NCI-H510A (cell line): ENCODE measurements at places on chromosomes 11 and 22.

- no peak for DNase-seq
Observed at GRCh38 chr11:62553080-62553838, 6.7 kb upstream of the AHNAK start.

DNA sequence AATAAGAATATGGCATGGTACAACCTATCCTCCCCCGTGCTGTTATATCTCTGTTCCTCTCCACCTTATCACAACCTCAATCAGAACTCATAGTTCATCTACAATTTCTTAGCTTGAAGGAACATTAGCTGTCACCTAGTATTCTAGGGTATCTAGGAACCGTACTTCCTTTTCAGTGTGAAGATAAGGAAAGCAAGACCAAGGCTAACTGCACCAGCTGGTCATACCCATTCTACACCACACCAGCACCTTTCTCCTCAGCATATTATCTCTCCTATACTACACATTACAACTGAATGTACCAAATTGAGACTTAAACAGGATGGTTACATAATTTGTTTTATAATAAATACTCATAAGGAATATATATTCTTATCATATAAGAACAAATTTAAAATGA lies 73.1 kb downstream of the ARHGAP32 start:
- no peak for DNase-seq

DNA sequence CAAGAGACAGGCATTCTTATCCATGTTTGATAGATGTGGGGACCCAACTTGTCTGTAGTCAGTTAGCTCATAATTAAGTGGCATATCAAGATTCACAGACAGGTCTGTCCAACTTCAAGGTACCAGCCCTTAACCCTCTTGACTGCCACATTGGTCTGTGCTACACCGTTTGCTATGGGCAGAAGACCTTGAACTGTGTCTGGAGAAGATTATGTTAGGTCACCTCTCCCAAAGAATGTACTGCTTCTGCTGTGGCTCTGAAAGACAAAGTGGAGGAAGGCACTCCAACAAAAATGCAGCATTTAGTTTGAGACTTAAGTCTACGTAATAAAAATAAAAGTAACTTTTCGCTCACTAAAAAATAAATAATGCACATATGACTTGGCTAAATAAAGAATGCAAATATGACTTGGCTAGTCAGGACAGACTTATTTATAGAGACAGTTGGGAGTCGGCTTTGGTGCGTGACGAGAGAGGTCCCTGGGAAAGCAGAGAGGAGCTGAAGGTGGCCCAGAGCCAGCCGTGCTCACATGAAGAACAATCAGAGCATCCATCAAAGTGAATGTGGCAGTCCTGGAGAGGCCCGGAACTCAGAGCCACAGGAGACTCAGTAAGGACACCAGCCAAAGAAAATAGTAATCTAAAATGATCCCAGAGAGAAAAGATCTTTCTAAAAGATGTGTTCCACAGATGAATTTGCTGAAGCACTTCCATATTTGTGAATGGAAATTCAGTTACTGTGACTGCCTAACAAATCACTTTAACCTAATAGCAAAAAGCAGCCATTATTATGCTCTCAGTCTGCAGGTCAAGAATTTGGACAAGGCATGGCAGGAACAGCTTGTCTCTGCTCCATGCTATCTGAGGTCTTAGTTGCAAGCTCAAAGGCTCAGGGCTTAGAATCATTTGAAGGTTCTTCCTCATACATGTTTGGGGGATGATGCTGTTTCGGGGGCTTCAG lies 35.0 kb downstream of the CWC15 start:
- no peak for DNase-seq

- peak; percentile 9 for DNase-seq
Observed at GRCh38 chr11:71447791-71448256, 369 bp downstream of the DHCR7 start.

- no peak for DNase-seq
Observed at GRCh38 chr11:15473954-15474837, 359.5 kb downstream of the INSC start.

DNA sequence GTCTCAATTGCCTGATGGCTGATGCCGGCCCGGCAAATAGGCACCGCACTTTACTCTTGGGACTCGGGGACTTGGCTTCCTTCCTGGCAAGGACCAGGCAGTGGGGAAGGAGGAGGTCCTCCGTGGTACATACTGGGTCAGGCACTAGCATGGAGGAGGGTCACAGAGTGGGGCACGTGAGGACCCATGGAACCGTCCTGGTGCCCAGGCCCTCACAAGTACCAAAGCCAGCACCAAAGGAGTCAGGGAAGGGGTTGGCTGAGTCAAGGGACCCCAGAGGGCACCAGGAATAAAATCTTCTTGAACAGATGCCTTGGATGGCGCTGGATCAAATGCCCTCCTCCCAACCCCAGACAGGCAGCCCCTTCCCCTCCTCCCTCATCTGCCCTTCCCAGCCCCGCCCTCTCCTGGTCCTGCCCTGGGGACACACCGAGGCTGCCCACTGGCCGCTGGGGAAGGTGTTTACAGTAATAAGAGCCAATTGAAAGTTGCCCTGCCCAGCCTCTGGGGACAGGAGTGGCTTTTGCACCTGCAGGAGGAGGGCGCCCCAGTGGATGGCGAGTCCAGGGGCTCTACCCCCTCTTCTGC lies 5.6 kb upstream of the CARNS1 start:
- peak; percentile 95 for DNase-seq

GRCh38 chr22:32531931-32532819 lies 57.6 kb downstream of the FBXO7 start:
- no peak for DNase-seq

GRCh38 chr11:12128301-12128751 lies 17.9 kb downstream of the MICAL2 start:
- no peak for DNase-seq

GRCh38 chr11:63590024-63590788 lies 24.0 kb downstream of the PLAAT3 start:
- no peak for DNase-seq

DNA sequence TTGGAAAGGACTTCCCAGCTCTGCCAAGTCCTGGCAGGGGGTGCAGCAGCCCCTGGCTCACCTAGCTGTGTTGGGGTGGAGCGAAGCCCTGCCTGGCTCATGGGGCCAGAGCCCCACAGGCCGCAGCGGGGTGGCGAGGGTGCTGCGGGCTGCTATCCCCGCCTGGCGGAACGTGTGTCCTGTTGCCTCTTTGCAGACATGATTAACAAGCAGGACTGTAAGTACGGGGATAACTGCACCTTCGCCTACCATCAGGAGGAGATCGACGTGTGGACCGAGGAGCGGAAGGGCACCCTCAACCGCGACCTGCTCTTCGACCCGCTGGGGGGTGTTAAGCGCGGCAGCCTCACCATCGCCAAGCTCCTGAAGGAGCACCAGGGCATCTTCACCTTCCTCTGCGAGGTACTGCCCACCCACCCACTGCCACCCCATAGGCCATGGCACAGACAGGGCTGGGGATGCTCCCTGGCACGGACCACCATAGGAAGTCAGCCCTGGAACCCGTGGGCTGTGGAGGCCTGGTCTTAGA lies 35.9 kb upstream of the TEF start:
- no peak for DNase-seq

DNA sequence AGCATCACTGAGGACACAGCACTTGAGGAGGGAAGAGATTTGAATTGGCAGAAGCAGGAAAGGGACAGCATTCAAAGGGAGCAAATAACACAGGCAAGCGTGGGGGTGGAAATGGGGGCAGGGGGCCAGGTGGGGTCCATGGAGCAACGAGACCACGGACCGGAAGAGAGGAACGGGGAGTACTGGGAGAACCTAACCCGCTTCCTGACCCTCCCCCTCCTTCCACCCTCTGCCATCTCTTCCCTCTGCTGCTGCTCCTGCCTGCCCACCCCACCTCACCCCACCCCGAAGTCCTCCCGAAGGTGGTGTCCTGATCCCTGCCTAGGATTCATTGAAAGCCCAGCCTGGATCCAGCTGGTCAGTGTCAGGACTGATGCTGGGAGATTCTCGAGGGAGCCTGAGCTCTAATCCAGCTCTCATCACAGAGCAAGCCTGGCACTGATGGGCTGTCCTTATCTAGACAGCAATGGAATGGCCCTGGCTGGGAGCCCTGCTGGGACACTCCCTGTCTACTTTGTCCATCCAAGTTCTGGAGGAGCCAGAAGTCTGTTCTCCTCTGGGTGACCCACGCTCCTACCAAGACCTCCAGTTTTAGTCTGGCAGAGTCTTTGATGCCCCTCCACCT lies 105.0 kb downstream of the TRIM29 start:
- DNase-seq = no peak

DNA sequence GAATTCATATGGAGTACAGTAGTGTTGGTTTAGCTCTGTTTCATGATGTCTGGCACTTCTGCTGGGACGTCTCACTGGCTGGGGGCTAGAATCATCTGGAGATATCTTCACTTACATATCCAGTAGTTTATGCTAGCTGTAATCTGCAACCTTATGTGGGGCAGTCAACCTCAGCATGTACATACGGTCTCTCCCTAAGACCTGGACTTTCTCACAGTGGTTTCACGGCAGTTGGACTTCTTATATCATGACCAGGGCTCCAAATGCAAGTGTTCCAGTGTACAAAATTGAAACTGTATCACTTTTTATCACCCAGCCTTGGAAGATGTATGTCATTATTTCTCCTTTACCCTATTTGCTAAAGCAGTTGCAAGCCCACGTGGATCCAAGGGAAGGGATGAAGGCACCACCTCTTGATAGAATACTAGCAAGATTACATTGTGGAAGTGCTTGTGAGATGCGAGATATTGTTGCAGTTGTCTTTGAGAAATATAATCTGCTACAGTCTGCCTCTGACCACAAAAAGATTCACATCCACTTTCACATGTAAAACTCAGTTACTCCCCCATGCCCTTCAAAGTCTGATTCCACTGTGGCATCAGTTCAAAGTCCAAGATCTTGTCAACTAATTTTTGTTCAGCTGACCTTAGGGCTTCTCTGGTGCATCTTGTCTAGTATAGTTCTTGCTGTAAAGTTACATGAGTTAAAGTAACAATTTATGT lies 316.6 kb upstream of the NCAM1 start:
- DNase-seq = no peak

DNA sequence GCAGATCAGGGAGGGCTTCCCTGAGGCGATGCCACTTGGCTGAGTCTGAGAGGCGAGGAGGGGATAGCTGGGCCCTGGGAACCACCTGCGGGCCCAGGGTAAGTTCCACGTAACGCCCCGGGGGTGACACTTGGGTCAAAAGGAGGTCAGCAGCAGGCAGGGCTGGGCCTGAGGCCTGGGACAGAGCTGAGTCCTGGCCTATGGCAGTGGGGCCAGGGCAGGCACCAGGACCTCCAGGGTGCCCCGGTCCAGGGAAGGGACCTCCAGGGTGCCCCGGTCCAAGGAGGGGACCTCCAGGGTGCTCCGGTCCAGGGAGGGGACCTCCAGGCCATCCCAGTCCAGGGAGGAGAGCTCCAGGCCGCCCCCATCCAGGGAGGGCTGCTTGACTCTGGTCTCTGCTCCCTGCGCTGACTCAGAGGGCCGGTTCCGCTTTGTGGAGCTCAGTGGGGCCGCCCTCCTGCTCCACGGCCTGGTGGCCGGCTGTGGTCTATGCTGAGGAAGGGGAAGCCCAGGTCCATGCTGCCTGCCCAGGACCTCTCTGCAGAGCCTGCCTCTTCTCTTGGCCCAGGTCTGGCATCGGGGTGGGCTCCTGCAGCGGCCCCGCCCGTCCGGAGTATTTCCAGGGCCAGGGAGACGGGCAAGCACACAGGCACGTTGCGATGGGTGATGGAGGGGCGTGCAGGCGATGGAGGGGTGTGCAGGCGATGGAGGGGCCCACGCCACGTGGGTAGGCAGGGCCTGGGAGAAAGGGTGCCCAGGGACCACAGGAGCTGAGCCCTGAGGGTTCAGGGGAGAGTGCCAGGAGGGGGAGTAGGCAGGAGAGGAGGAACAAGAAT lies 19.5 kb upstream of the WNT7B start:
- DNase-seq = no peak

DNA sequence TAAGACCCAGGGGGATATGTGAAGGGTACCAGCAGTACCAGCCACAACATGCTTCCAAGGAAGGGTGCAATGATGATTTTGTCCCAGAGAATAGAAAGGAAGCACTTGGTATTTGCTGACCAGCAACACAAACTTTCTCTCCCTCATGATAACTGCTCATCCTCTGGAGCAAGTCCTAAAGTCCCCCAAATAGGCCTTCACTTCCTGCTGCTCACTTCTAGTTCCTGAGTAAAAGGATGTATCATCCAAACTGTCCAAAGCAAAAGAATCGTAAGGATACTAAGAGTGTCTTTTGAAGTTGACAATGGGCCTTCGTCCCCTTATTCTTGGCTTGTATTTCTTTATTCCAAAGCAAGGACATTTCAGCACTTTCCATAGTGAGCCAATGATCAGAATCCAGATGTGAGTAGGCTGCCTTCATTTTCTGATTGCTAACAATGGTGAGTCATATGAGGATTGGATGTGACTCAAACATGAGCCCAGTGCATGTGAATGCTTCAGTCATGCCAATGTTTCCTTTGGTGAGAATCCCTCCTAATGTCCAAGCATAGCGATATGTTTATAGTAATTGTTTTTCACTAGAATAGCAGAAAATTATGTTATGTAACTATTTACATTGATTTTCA lies 243.4 kb upstream of the POU2AF2 start:
- DNase-seq = no peak

GRCh38 chr11:28596816-28597215 lies 488.6 kb downstream of the METTL15 start:
- DNase-seq = no peak

GRCh38 chr11:70076461-70076931 lies 1.6 kb upstream of the ANO1 start:
- no peak for DNase-seq

GRCh38 chr11:14813516-14813915 lies 78.5 kb downstream of the CYP2R1 start:
- DNase-seq = no peak

DNA sequence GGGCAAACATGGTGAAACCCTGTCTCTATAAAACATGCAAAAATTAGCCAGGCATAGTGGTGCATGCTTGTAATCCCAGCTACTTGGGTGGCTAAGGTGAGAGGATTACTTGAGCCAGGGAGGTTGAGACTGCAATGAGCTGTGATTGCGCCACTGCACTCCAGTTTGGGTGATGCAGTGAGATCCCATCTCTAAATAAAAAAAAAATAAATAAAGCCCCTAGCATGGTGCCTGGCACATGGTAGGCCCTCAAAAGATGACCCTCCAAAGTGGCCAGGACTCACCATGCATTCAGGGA lies 74.6 kb downstream of the PTPRJ start:
- no peak for DNase-seq

GRCh38 chr22:24485608-24486007 lies 9.5 kb upstream of the UPB1 start:
- no peak for DNase-seq

- DNase-seq = no peak
Observed at GRCh38 chr11:104694259-104695064, 203.8 kb downstream of the CASP12 start.

DNA sequence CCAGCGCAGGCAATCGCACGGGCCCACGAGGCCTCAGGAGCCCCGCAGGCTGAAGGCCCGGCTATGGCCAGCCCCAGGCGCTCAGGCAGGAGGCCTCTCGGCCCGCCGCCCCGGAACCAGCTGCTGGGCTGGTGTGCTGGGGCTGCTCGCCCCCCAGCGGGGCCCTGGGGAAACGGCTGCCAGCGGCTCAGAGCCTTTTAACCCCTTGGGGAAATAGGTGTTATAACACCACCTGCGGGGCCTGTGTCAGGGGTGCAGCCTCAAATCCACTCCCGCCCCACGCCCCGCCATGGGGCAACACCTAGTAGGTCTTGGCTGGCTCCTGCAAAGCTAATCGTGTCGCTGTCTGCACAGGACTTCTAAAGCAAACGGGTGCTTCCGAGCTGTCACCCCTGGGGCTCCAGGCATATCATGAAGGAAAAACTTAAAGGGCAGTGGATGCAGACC lies 237.4 kb downstream of the TTC28 start:
- no peak for DNase-seq
